ENCODE measurements at places on chromosomes 2 and 18. TPM values are rescaled to one million over a fixed set of nuclear protein-coding genes. Genes with fewer than 3 reads are reported as not detected.

Gene CKAP2L
- total RNA-seq: 3.1 TPM

Gene GALNT3
- total RNA-seq: 0.33 TPM

Gene CRYGD
- not detected for total RNA-seq

Gene CTDSP1
- 163 TPM for total RNA-seq

Gene REEP1
- 1.1 TPM for total RNA-seq

Gene EHD3
- total RNA-seq: 3.0 TPM

Gene CCDC141
- total RNA-seq: 9.0 TPM

Gene CXCR1
- total RNA-seq: 2.3 TPM

Gene VWA3B
- total RNA-seq: not detected

Gene AQP12A
- not detected for total RNA-seq

Gene SERPINB12
- total RNA-seq: not detected

Gene ST6GAL2
- not detected for total RNA-seq

Gene C2orf80
- total RNA-seq: not detected

Gene LHCGR
- total RNA-seq: 0.75 TPM

Gene DUSP19
- total RNA-seq: 1.5 TPM

Gene DYSF
- total RNA-seq: 18.6 TPM

Gene CAVIN2
- total RNA-seq: 41.0 TPM

Gene FAM228A
- total RNA-seq: 2.6 TPM

Gene AGPS
- total RNA-seq: 56.8 TPM

Gene UNC80
- not detected for total RNA-seq

Gene ESPNL
- total RNA-seq: 0.68 TPM

Gene PKDCC
- 80.7 TPM for total RNA-seq

Gene DSG3
- total RNA-seq: not detected

Gene COLEC11
- total RNA-seq: 1.5 TPM
